ENCODE measurements at places on chromosomes 12 and 14.

- DNase-seq, result no peak
Measured at GRCh38 chr12:49058366-49059044, 2.1 kb downstream of the KMT2D start.

- no peak for DNase-seq
Measured at GRCh38 chr14:95585953-95586620, 51.2 kb downstream of the GLRX5 start.

DNA sequence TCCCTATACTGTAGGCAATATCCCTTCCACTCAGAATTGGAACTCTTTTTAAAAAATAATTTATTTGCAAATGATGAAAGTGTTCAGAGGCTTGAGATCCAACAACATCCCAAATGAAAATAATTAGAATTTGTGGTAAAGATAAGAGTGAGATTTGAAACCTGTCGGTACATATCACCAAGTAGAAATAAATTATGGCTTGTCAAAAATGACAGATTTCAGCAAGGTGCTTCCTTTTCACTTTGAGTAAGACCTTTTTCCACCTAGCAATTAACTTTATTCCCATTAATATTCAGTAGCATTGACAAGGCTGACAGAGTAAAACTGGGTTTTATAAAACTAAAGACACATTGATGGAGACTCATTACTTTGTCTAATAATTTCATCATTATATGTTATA is 107.7 kb upstream of the PRKD1 start:
- DNase-seq, result no peak

- DNase-seq, result peak; percentile 80
Measured at GRCh38 chr14:89013098-89013504, 188.7 kb downstream of the TTC8 start.

GRCh38 chr12:11729008-11729407 is 79.5 kb downstream of the ETV6 start:
- no peak for DNase-seq

GRCh38 chr12:82527165-82527780 is 159.4 kb upstream of the TMTC2 start:
- peak; percentile 14 for DNase-seq

GRCh38 chr12:108691175-108691997 is 39.9 kb downstream of the CORO1C start:
- DNase-seq, result peak; percentile 58

DNA sequence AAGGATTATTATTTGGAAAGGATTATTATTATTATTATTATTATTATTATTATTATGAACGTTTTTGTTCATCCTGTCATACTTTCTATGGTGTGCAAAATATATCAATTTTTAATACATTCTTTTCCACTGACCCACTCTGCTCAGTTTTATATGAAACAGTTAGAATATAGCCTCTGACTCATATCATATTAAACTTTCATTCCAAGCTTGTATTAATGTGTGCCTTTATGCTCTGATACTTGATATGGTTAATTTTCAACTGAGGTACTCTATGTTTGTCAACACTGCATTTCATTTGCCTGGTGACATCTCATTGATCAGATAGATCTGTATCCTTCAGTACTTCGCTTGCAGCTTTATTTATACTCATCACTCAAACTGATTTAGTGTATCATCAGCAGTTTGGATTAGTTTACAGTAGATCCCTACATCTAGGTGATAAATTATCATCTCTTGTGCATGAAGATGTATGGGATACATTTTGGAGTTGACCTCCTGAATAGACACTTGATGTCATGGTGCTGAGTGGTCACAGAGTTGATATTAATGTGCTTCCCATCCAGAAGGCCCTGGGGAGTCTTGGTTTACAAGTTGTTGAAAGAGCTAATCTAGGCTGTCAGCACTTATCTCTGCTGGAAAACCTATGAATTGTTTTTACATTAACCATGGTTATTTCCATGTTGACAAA is 271.8 kb downstream of the TRHDE start:
- no peak for DNase-seq

DNA sequence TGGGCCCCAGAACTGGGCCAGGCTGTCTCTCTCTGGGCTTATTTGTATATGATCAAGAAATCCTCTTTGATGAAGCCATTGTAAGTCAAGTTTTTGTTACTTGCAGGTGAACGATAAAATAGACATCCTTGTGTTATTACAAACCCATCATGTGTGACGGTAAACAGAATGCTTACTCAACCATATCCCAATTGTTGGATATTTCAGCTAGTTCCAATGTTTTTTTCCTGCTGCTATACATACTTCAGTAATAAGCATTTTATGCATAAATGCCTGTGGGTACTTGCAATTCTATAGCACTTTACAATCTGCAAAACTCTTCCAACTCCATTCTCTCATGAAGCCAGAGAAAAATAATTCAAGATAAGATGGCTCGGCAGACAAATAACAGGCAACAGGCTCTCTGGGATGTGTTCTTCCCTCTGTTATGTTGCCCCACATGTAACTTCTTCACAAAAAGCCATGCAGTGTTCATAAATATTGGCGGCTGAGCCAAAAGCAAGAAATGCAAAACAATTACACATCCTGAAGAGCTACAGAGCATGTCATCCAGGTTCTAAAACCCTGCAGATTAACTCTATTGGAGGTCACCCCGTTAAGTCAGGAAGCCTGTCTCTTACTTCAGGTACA is 69.5 kb downstream of the CLMN start:
- DNase-seq, result no peak

DNA sequence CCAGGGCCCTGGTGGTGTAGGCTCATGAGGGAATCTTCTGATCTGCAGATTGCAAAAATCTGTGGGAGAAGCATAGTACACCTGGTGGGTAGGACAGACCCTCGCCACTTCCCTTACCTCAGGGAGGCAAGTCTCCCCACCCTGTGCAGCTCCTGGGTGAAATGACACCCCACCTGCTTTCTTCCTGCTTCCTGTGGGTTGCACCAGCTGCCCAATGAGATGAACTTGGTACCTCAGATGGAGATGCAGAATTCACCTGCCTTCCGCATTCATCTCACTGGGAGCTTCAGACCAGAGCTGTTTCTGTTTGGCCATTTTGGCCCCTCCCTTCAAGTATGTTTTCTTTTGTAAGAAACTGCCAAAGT is 4.7 kb downstream of the CLEC2D start:
- no peak for DNase-seq

- DNase-seq, result no peak
Measured at GRCh38 chr14:39050389-39050788, 52.6 kb downstream of the SEC23A start.

- peak; percentile 27 for DNase-seq
Measured at GRCh38 chr12:24078318-24078765, 128.9 kb upstream of the SOX5 start.

- no peak for DNase-seq
Measured at GRCh38 chr14:106848330-106849121, 1322.1 kb downstream of the TMEM121 start.

- DNase-seq, result no peak
Measured at GRCh38 chr12:80681-81190, 14.2 kb downstream of the IQSEC3 start.

DNA sequence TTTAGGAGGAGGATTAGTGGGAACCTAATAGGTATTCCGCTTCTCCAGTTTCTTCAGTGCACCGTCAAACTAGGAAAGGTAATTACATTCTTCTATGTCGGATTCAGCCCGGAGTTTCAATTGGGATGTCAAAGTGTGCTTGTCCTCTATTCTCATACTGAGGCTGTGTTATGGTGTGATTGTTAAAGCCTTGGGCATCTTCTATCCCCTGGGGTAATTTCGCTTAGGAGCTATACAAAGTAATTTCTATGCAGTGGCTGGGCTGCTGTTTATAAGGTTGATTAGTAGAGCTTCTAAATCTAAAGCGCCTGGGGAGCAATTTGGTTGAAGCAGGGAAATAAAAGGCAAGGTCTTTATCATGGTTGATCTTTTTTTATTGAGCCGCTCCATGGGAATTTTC is 399.6 kb downstream of the ZFP36L1 start:
- no peak for DNase-seq

- peak; percentile 8 for DNase-seq
Measured at GRCh38 chr12:91577586-91578539, 395.2 kb upstream of the DCN start.
